ENCODE measurements at places on chromosomes 3 and 15. TPM values are rescaled to one million over a fixed set of nuclear protein-coding genes. Genes with fewer than 3 reads are reported as not detected.

ZNF662 gene
- total RNA-seq, result not detected

ARRDC4 gene
- 3.8 TPM for total RNA-seq

POLQ gene
- 15.3 TPM for total RNA-seq

QRICH1 gene
- total RNA-seq, result 123 TPM

ARPIN gene
- total RNA-seq, result 3.1 TPM

PLCB2 gene
- 9.4 TPM for total RNA-seq

HDAC11 gene
- total RNA-seq, result 7.4 TPM

LRRC3B gene
- total RNA-seq, result 3.1 TPM

NBEAL2 gene
- 46.9 TPM for total RNA-seq

FBN1 gene
- total RNA-seq, result 3.3 TPM

TNNC1 gene
- total RNA-seq, result 5.8 TPM

MST1 gene
- total RNA-seq, result 8.5 TPM

CFAP91 gene
- total RNA-seq, result 5.4 TPM

MST1R gene
- total RNA-seq, result 4.8 TPM

PAK6 gene
- 9.4 TPM for total RNA-seq

SPATA16 gene
- 2.7 TPM for total RNA-seq

SUSD5 gene
- total RNA-seq, result 3.3 TPM

ZIC1 gene
- total RNA-seq, result 2.2 TPM

SLC12A1 gene
- total RNA-seq, result 1.0 TPM

SAXO2 gene
- 3.1 TPM for total RNA-seq

TAGLN3 gene
- total RNA-seq, result 7.2 TPM

ACKR2 gene
- 0.09 TPM for total RNA-seq

AGBL1 gene
- total RNA-seq, result not detected

GASK1A gene
- total RNA-seq, result 7.9 TPM

STARD9 gene
- total RNA-seq, result 6.0 TPM

SERINC4 gene
- total RNA-seq, result not detected

Data from H1 (cell line).